Calu3 (cell line): ENCODE measurements at places on chromosomes 12 and 14. TPM values are rescaled to one million over a fixed set of nuclear protein-coding genes. Genes with fewer than 3 reads are reported as not detected.

DNA sequence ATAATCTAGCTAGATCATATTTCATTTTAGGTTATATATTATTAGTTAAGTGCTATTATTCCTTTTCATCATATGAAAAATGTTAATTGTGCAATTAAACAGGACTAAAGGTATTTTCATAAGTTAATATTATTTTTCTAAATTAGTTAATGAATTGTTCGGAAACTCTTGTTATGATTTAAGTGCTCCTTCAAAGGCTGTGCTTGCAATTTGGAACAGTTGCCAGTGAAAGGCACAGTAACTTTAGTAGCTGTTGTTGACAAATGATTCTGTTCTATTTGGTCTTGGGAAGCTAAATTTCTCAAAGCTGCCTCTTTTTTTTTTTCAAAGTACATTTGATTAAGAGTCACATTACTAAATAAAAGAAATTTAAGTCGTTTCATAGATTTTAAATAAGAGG, 40.7 kb downstream of the PTPRQ start:
- H3K4me1 ChIP-seq, result no peaks in the 10 kb centered on the region
- no peaks in the 10 kb centered on the region for H3K36me3 ChIP-seq
- H3K27me3 ChIP-seq, result no peaks in the 10 kb centered on the region
- no peak for DNase-seq

DNA sequence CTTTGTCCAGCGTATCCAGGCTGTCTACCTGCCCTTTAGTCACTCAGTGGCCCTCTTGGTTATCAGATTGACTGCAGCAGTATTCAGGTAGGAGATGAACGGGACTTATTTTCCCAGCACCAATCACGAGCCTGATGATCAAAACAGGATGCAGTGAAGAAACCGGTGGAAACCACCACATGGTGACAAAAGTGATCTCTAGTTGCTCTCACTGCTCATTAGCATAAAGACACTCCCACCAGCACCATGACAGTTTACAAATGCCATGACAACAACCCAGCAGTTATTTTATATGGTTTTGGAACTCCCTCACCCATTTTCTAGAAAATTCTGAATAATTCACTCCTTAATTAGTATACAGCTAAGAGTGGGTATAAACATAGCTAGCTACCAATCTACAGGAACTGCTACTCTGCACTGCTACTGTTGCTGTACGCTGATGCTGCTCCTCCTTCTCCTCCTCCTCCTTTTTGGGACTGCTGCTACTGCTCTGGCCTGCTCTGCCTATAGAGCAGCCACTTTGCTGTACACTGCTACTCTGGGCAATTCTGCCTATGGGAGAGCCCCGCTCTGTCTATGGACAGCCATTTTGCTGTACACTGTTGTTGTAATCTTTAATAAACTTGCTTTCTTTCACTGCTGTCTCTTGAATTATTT, 142.5 kb upstream of the SSTR1 start:
- H3K27me3 ChIP-seq, result no peaks in the 10 kb centered on the region
- DNase-seq, result no peak
- H3K4me3 ChIP-seq, result no peak overlapping the region
- no peak overlapping the region for H3K27ac ChIP-seq
- H3K4me1 ChIP-seq, result no peaks in the 10 kb centered on the region

DNA sequence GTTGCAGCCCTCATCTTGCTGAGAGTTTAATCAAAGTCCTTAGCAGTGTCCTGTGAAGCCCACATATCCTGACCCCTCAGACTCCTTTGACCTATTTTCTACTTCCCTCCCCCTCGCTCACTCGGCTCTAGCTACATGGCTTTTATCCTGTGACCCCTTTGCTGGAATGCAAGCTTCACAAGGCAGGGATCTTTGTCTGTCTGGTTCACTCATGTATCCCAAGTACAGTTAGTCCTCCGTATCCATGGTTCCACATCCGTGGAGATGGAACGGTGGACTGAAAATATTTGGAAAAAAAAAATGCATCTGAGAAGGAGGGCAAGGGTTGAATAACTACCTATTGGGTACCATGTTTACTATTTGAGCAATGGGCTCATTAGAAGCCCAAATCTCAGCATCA, 173.8 kb downstream of the BCAT1 start:
- H3K27me3 ChIP-seq, result no peaks in the 10 kb centered on the region
- no peak for DNase-seq
- no peak overlapping the region for H3K4me3 ChIP-seq
- H3K4me1 ChIP-seq, result no peaks in the 10 kb centered on the region
- no peaks in the 10 kb centered on the region for H3K36me3 ChIP-seq

- peak overlapping the region; percentile 85 for H3K27ac ChIP-seq
- peak; percentile 59 for DNase-seq
- peaks cover 25% of the 10 kb centered on the region for H3K4me1 ChIP-seq
- H3K4me3 ChIP-seq, result peak overlapping the region; percentile 37
- H3K27me3 ChIP-seq, result no peaks in the 10 kb centered on the region
Measured at GRCh38 chr12:46209914-46210872, 58.6 kb downstream of the SLC38A1 start.

DNA sequence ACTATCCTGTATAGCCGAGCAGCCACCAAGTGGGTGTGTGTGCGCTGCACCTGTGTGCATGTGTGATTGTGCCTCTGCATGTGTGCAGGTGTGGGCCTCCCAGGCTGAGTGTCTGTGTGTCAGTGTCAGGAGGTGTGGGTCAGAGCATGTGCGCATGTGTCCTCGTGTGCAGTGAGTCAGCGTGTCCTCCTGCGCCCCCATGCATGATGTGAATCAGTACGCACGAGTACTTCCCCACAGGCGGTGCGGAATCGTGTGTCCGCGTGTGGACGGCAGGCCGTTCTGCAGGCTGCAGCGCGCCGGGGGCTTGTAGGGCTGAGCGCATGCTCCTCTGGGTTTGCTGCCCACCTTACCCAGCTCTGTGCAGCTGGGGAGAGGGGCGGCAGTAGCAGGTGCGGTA, 34.2 kb downstream of the DTX1 start:
- H3K4me1 ChIP-seq, result peaks cover 24% of the 10 kb centered on the region
- peaks cover 35% of the 10 kb centered on the region for H3K27me3 ChIP-seq
- H3K36me3 ChIP-seq, result peaks cover 17% of the 10 kb centered on the region
- H3K4me3 ChIP-seq, result no peak overlapping the region

DNA sequence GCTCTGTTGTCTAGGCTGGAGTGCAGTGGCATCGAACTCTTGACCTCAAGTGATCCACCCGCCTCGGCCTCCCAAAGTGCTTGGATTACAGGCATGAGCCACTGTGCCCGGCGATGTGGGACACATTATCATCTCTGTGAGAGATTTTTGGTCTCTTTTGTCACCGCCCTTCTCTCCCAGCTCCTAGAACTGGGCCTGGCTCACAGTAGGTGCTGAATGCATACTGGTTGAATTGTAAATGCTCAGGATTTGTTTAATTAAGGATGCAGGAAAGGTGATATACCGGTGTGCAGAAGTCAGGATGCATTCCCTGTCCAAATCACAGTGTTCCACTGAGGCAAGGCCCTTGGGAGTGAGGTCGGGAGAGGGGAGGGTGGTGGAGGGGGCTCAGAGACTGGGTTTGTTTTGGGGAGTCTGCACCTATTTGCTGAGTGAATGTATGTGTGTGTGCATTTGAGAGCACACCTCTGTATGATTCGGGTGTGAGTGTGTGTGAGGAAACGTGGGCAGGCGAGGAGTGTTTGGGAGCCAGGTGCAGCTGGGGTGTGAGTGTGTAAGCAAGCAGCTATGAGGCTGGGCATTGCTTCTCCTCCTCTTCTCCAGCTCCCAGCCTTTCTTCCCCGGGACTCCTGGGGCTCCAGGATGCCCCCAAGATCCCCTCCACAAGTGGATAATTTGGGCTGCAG, 1.0 kb upstream of the KRT18 start:
- H3K4me3 ChIP-seq, result peak overlapping the region; percentile 87
- H3K36me3 ChIP-seq, result peaks cover 76% of the 10 kb centered on the region
- peak overlapping the region; percentile 97 for H3K27ac ChIP-seq

Gene GALC
- 18.8 and 19.3 TPM in 2 replicates for total RNA-seq
